ENCODE measurements at places on chromosomes 13 and 19. TPM values are rescaled to one million over a fixed set of nuclear protein-coding genes. Genes with fewer than 3 reads are reported as not detected.

- no peaks in the 10 kb centered on the region for H3K27me3 ChIP-seq
- peaks cover 8% of the 10 kb centered on the region for H3K4me1 ChIP-seq
- no peak overlapping the region for H3K27ac ChIP-seq
- peaks cover 19% of the 10 kb centered on the region for H3K36me3 ChIP-seq
- H3K4me3 ChIP-seq = no peak overlapping the region
These were observed 15.6 kb downstream of the SMIM24 start for GRCh38 chr19:3464587-3465235.

GRCh38 chr19:40739871-40740703, 10.2 kb downstream of the ACTMAP start:
- H3K36me3 ChIP-seq = peaks cover 21% of the 10 kb centered on the region
- no peak for DNase-seq
- no peaks in the 10 kb centered on the region for H3K27me3 ChIP-seq
- no peak overlapping the region for H3K4me3 ChIP-seq
- H3K27ac ChIP-seq = no peak overlapping the region

DNA sequence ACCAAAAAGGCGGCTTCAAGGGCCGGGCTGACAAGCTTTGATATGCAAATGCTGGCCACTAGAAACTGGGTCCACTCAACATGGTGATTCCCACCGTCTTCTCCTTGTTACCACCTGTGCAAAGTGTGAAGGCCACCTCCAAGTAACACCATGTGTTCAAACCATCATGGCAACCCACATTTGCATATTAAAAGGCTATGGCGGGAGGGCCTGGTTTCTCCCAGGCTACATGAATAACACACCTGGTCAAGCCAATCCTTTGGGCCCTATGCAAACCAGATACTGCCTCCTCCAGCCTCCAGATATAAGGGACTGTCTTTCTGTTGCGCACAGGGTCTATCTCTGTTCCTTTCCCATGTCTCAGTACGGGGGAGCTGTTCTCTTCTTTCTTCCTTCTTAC, 36.6 kb upstream of the ZSCAN5A start:
- no peaks in the 10 kb centered on the region for H3K27me3 ChIP-seq
- DNase-seq = no peak
- no peak overlapping the region for H3K27ac ChIP-seq

DNA sequence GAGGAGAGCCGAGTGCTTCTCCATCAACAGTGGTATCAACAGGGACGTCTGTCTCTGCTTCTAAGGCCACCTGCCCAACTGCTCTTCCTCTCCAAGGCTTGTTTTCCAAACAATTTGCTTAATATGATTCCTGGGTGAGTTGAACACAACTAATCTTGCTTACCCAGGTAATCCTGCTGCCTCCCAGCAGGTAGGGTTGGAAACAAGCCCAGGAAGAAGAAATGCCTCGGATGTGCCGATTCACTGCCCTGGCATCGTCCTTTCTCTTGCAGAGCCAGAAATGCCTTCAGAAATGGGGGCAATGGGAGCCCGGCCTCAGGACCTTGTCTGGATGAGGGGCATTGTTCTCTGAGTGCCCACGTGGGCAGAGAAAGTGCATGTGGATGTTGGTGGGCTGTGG, 51.9 kb upstream of the C1QTNF9B start:
- H3K36me3 ChIP-seq = no peaks in the 10 kb centered on the region
- no peaks in the 10 kb centered on the region for H3K4me1 ChIP-seq
- no peak overlapping the region for H3K4me3 ChIP-seq
- no peak for DNase-seq
- H3K27me3 ChIP-seq = no peaks in the 10 kb centered on the region

CYP4F2 gene
- 0.43 TPM for total RNA-seq

- H3K27ac ChIP-seq = no peak overlapping the region
- no peak for DNase-seq
- no peaks in the 10 kb centered on the region for H3K36me3 ChIP-seq
- H3K27me3 ChIP-seq = no peaks in the 10 kb centered on the region
- no peak overlapping the region for H3K4me3 ChIP-seq
- no peaks in the 10 kb centered on the region for H3K4me1 ChIP-seq
These were observed 148.7 kb downstream of the COL4A1 start for GRCh38 chr13:110158226-110158625.

DNA sequence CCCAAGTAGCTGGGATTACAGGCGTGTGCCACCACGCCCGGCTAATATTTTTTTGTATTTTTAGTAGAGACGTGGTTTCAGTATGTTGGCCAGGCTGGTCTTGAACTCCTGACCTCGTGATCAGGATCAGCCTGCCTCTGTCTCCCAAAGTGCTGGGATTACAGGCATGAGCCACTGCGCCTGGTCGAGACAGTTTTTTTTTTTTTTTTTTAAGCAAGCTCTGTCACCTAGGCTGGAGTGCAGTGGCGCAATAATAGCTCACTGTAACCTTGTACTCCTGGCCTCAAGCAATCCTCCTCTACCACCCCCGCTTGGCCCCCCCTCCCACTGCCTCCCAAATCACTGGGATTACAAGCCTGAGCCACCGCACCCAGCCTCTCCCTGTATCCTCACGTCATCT, 6.4 kb upstream of the MAP2K7 start:
- no peak overlapping the region for H3K27ac ChIP-seq
- no peaks in the 10 kb centered on the region for H3K4me1 ChIP-seq
- DNase-seq = no peak

MAST1 gene
- 0.23 TPM for total RNA-seq

GRCh38 chr13:20682061-20682460, 21.4 kb upstream of the IL17D start:
- no peaks in the 10 kb centered on the region for H3K4me1 ChIP-seq
- no peak overlapping the region for H3K27ac ChIP-seq
- DNase-seq = no peak
- H3K36me3 ChIP-seq = no peaks in the 10 kb centered on the region
- H3K27me3 ChIP-seq = no peaks in the 10 kb centered on the region

- no peak for DNase-seq
- H3K4me3 ChIP-seq = no peak overlapping the region
- H3K4me1 ChIP-seq = no peaks in the 10 kb centered on the region
- no peaks in the 10 kb centered on the region for H3K27me3 ChIP-seq
- H3K36me3 ChIP-seq = no peaks in the 10 kb centered on the region
These were observed 100.4 kb upstream of the TSC22D1 start for GRCh38 chr13:44676534-44676933.

URAD gene
- total RNA-seq = not detected

ZNF607 gene
- 2.6 TPM for total RNA-seq

DNA sequence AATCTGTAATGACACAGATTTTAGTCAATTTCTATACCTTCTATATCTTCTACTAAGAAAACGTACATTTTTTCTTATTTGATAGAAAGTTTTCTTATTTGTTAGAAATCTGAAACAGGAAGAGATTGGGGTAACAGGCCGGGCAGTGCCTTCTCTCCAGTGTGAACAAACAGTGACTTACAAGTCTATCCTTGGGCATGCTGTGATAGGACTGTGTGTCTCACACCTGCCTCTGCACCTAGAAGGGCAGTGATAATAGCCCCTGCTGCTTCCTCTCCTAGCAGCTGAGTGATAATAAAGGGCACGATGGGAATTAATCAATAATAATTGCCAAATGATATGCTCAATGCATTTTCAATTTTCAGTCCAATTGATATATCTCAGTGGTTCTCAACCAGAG, 1.4 kb downstream of the TMEM272 start:
- H3K27ac ChIP-seq = no peak overlapping the region
- DNase-seq = no peak
- no peaks in the 10 kb centered on the region for H3K36me3 ChIP-seq
- no peaks in the 10 kb centered on the region for H3K27me3 ChIP-seq
- no peaks in the 10 kb centered on the region for H3K4me1 ChIP-seq

DNA sequence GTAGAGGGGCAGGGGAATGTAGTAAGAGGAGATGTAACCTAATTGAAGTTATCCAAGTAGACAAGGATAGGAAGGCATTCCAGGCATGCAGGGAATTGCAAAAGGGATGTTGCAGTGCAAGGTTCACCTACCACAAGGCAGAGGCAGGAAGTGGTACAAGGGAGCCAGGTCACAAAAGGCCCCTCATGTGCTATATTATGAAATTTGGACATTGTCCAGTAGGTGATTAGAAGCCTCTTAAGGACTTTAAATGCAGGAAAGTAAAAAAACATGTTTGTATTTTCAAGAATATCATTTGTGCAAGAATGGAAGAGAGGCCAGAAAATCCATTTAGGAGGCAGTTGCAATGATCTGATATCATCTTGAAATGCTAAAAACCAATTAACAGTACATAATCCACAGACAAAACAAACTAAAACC, 111.4 kb downstream of the FRY start:
- H3K27ac ChIP-seq = no peak overlapping the region
- H3K4me1 ChIP-seq = no peaks in the 10 kb centered on the region
- H3K36me3 ChIP-seq = no peaks in the 10 kb centered on the region
- DNase-seq = no peak

LENG9 gene
- 23.4 TPM for total RNA-seq

GRCh38 chr19:46907880-46908279, 47.1 kb downstream of the ARHGAP35 start:
- H3K27me3 ChIP-seq = no peaks in the 10 kb centered on the region
- H3K36me3 ChIP-seq = no peaks in the 10 kb centered on the region
- H3K27ac ChIP-seq = no peak overlapping the region
- no peak overlapping the region for H3K4me3 ChIP-seq
- peaks cover 6% of the 10 kb centered on the region for H3K4me1 ChIP-seq

DNA sequence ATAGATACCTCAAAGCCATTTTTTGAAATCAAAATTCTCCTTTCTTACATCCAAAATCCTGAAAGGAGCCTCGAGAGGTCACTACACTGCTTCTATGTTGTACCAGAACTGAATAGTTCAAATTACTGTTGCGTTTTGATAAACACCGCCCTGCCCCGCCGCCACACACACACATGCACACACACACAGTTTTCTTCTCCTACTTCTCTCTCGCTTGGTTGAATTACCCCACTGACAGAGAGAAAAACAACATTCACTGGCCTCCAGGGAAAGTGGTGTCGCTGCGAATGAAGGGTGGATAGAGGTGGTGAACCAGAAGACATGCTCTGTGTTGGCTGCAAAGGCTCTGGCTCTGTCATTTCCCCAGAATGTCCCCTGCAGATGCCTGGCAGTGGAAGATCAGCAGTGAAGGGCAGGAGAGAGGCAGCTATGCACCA, 183.4 kb upstream of the RFC3 start:
- no peaks in the 10 kb centered on the region for H3K27me3 ChIP-seq
- no peak overlapping the region for H3K27ac ChIP-seq
- H3K4me3 ChIP-seq = no peak overlapping the region
- DNase-seq = no peak

CACNA1A gene
- 4.0 TPM for total RNA-seq

DNA sequence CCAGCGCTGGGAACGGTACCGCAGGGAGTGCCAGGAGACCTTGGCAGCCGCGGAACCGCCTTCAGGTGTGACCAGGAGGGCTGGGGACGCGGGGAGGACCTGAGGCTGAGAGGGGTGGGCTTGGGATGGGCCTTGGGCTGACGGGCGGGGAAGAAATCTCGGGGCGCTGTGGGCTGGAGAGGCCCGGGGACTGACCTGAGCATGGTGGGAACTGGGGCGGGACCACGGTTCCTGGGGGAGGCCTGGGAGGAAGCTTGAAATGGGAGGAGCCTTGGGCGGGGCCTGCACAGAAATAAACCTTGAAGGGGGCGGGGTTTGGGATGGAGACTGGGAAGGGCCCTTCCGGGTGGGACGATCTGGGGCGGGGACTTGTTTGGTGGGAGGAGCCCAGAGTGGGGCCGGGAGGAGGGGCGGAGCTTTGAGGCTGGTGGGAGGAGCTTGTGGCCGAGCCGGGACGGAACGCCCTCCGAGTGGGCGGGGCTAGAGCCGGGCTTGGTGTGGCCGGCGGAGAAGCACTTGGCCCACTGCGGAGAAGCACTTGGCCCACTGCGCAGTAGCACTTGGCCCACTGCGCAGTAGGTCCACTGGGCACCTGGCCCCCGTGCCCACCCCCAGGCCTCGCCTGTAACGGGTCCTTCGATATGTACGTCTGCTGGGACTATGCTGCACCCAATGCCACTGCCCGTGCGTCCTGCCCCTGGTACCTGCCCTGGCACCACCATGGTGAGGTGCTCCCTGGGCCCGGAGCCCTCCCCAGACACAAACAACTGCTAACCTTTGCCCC, 2.8 kb downstream of the GIPR start:
- no peaks in the 10 kb centered on the region for H3K36me3 ChIP-seq
- DNase-seq = peak; percentile 97
- H3K4me3 ChIP-seq = peak overlapping the region; percentile 20
- no peaks in the 10 kb centered on the region for H3K4me1 ChIP-seq
- no peaks in the 10 kb centered on the region for H3K27me3 ChIP-seq

VPS36 gene
- 15.6 TPM for total RNA-seq

ZNF816 gene
- 6.6 TPM for total RNA-seq

MEF2B gene
- 1.5 TPM for total RNA-seq

DNA sequence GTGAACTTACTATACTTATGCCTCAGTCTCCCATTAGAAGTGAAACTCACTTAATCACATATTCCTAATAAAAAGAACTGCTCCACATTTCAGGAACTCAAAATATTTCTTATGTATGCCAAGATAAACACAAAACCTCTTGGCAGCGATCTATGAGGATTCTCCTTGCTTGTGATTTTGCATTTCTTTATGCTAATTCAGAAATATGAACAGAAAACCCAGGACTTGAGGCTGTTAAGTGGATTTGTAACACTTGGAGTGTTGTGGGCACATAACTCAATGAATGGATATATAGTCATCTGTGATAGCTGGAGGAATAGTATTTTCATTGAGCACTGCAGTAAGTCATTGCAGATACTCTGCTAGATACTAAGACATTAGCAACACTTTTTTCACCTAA, 5.6 kb upstream of the KATNAL1 start:
- DNase-seq = no peak
- H3K27me3 ChIP-seq = no peaks in the 10 kb centered on the region
- H3K36me3 ChIP-seq = no peaks in the 10 kb centered on the region
- no peak overlapping the region for H3K4me3 ChIP-seq

EBI3 gene
- 1.2 TPM for total RNA-seq

LILRA1 gene
- 0.09 TPM for total RNA-seq

GRCh38 chr19:18435842-18436670, 1.9 kb downstream of the ISYNA1 start:
- no peak for DNase-seq
- no peak overlapping the region for H3K4me3 ChIP-seq
- H3K27ac ChIP-seq = no peak overlapping the region
- H3K27me3 ChIP-seq = no peaks in the 10 kb centered on the region

DNA sequence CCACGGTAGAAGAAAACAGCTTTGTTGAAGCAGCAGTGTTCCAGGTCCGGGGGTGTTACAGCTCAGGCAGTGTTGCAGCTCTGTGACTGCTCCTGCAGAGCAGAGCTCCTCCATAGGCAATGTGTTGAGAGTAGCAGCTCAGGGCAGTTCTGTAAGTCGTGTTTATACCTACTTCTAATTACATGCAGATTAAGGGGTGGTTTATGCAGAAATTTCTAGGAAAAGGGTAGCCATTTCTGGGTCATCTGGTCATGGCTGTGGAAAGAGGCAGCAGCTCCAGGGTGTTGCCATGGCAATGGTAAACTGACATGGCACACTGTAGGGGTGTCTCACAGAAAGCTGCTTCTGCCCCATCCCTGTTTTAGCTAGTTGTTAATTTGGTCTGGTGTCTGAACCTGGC, 316.4 kb downstream of the GPC5 start:
- no peaks in the 10 kb centered on the region for H3K27me3 ChIP-seq
- H3K4me1 ChIP-seq = no peaks in the 10 kb centered on the region
- H3K36me3 ChIP-seq = no peaks in the 10 kb centered on the region
- H3K27ac ChIP-seq = no peak overlapping the region

GRCh38 chr19:39196860-39197562, at the start of gene NCCRP1:
TSS of gene NCCRP1 (plus strand) at chr19:39196964. CDS start at chr19:39196983, 19 bp downstream.
- DNase-seq = peak; percentile 64
- peaks cover 24% of the 10 kb centered on the region for H3K4me1 ChIP-seq
- peak within 1 kb of the TSS; percentile 50 for H3K27ac ChIP-seq
- H3K27me3 ChIP-seq = no peaks in the 10 kb centered on the region

ETV2 gene
- 1.2 TPM for total RNA-seq
